Left colon (tissue), 2 donors: ENCODE measurements at places on chromosomes 3 and 15.

DNA sequence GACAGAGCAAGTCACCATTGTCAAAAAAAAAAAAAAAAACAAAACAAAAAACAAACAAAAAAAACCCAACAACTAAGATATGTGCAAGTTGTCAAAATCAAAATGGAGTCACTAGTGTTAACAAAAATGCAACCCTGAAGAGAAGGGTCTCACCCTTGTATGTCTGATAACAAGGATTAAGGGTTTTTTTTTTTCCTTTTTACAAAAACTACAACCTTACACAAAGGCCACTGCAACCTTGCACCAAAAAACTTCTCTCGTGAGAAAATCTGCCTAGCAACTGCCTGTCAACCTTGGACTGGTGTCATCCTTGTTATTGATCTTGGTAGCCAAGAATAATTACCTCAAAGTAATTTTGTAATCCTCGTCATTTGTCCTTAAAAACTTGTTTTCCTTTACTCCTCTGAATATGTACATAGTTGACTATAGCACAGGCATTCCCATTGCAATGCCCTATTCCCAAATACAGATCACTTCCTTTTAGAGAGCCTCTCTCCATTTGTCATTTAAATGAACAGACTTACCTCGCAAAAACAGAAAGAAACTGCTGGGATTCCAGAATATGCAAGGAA, 24.0 kb downstream of the TFRC start:
- no peak for DNase-seq

DNA sequence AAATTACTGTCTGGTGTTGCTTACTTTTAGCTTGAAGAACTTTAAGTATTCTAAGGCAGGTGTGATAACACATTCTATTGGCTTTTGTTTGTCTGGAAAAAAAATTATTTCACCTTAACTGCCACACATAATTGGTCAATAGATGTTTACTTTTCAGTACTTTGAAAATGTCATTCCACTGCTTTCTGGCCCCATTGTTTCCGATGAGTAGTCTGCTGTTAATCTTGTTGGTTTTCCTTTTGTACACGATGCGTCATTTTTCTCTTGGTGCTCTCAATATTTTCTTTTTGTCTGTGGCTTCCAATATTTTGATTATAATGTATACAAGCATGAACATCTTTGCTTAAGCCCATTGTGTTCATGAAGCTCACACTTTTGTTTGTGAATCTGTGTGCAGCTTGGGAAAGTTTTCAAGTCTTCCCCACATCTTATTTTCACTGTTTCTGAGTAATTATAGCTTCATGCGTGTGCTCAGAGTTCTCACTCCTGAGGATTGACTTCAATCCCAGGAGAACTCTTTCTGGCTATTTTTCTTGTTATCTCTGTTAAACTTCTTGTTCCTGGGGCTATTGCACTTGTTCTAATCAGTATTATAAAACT, 664.7 kb downstream of the IGSF11 start:
- no peak for DNase-seq

DNA sequence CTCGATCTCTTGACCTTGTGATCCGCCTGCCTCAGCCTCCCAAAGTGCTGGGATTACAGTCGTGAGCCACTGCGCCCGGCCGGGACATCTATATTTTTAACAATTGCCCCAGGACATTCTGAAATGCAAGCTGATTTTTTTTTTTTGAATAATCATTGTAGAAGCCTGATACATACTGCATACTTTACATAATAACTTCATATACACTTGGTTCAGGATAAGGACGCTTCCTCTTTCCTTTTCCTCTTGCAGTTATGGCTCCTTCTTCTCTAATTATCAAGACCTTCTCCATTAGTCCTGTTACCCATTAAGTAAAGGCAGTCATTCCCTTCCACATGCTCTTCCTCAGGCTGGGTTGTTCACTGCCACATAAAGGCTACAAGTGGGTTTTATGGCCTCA, 58.3 kb downstream of the SLCO3A1 start:
- no peak for DNase-seq

DNA sequence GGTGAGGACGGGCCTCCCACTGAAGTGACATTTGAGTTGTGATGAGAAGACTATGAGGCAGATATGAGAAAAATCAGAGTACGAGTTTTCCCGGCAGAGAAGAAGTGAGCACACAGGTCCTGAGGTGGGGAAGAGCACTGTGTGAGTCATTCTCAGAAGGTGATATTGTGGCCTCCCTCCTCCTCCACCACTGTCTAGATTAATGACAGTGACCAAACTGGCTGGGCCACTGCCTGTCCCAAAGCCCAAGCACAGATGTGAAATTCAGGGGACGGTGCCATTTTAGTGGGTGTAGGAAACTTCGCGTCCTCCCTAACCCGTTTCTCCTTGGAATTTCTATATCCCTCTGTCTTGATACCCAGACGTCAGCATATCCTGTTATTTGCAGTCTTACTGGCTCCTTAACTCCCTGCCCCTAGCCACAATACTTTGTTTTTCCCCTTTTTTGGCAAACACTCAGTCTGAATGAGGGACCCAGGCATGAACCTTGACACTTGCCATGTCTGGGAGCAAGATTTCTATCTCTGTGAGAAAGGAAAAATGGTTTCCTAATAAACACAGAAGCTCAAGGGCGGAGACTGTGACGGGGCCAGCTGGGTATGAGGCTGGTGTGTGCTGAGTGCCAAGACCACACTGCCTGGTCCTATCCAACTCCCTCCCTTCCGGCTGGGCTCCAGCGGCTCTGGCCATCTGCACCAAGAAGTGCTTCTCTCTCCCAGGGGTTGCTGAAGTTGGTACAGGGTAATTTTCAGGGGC, 15.2 kb downstream of the PRICKLE2 start:
- peak; percentile 68 for DNase-seq

- no peak for DNase-seq
Observed at GRCh38 chr3:188627652-188628051, 473.7 kb downstream of the LPP start.

- DNase-seq, result peak; percentile 77
Observed at GRCh38 chr3:184371570-184372018, 6.4 kb downstream of the THPO start.

GRCh38 chr3:71684757-71685386, 40.3 kb downstream of the EIF4E3 start:
- no peak for DNase-seq

- DNase-seq, result no peak
Observed at GRCh38 chr15:88657326-88658069, 18.7 kb downstream of the ISG20 start.

GRCh38 chr3:55440104-55440708, 46.9 kb downstream of the WNT5A start:
- DNase-seq, result no peak

DNA sequence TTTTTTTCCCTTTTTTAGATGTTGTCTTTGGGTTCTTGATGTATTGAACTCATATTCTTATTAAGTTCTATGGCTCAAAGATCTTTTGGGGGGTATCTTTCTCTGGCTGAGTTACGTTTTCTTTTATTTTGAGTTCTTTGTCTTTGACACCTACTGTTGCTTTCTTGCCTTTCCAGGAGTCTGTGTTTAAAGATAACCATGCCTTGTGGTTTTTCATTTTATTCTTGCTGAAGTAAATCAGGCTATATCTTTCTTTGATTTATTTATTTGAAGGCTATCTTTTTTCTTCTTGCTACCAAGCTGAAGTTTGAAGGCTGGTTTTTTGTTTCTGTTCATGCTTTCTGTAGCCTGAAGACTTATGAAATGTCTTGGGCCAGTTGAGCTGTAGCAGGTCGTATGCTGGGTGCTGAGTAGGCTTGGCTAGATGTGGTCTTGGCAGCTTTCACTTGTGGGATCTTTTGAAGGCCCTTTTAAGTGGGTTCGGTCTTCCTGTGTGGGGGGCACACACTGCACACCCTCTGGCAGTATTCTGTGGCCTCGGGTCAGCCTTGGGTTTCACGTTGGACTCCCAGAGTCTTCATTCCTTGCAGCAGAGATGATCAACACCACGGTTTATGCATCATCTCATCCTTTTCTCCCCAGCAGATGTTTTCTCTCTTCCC, 17.5 kb downstream of the SLCO3A1 start:
- no peak for DNase-seq

- no peak for DNase-seq
Observed at GRCh38 chr3:112315791-112316190, 17.2 kb upstream of the CD200 start.

GRCh38 chr3:65833761-65834505, 204.8 kb downstream of the MAGI1 start:
- no peak for DNase-seq

- DNase-seq, result no peak
Observed at GRCh38 chr3:128404276-128405068, 62.2 kb downstream of the DNAJB8 start.

- no peak for DNase-seq
Observed at GRCh38 chr15:93861413-93861812, 369.9 kb upstream of the MCTP2 start.

- DNase-seq, result no peak
Observed at GRCh38 chr3:52527732-52528585, 5.7 kb downstream of the NT5DC2 start.

DNA sequence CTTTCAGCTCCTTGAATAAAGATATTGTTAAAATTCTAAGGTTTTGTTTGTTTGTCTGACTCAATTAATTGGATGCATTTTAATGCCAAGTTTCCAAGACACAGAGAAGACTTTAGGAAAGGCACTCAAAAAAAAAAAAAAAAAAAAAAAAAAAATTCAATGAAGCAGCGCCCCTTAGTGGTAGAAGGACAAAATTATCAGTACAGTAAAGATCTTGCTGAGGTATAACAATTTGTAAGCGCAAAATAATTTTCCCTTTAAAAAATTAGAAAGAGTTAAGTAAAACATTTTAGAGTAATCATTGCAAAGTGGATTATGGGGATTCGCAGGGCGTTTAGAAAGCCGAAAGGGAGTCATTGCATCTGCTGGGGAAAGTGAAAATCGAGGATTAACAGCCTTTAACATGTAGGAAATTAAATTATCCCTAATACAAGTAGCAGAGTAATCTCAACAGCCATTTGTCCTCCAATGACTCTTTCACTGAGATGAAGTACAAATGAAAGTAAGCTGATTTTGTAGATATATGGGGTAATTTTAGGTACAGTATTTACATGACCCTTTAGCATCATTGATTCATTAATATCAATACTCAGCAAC, 5.8 kb upstream of the DIS3L start:
- no peak for DNase-seq

DNA sequence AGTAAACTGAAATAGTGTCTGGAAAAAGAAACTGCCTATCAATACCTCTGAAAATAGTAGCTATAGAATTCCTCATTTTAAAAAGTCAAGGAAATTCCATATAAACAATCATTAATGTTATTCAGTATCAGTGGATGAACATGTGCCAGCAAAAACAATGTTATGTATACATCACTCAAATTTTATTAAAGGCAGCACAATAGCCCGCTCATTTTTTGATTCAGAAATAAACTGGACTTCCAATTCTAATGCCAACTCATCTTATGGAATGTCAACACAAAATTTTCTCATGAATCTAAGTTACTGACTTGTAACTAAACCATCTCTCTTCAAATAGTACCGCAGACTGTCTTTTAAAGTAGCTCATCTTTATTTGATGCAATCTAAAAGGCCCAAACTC, 19.0 kb downstream of the THBS1 start:
- DNase-seq, result no peak

DNA sequence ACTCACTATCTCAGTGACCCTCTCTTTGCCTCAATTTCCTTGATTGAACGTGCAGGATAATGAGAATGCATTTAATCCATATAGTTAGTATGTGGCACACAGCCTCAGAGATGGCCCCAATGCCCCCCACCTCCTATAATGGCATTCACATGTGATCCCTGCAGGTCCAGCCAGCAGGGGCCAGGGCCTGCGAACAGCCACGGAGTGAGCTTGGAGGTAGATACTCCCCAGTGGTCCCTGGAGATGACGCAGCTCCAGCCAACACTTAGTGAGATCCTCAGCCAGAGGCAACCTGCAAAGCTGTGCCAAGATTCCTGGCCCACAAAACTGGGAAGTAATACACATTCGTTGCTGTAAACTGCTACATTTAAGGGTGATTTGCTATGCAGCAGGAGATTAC, 184.9 kb upstream of the NSMCE3 start:
- no peak for DNase-seq

- DNase-seq, result no peak
Observed at GRCh38 chr3:75180235-75180944, 483.7 kb upstream of the FRG2C start.

GRCh38 chr3:116512281-116512680, 67.0 kb upstream of the LSAMP start:
- no peak for DNase-seq

- no peak for DNase-seq
Observed at GRCh38 chr3:46716461-46717441, 918 bp downstream of the PRSS50 start.

DNA sequence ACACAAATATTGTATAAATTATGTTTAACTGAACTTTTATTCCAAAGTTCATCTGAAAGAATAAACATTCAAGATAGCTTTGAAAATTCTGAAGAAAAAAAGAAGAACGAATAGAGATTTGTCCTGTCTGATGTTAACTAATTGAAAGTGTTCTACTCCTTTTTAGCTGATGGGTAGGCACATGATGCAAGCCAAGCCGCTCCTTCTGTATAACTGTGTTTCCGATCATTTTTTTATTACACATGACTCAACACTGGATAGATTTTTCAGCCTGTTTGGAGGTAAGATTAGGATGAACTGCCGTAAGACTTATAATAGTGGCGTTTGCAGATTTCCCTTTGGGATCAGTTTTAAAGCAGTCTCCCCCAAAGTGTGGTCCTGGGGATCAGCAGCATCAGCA, 19.0 kb downstream of the NSUN3 start:
- DNase-seq, result no peak

DNA sequence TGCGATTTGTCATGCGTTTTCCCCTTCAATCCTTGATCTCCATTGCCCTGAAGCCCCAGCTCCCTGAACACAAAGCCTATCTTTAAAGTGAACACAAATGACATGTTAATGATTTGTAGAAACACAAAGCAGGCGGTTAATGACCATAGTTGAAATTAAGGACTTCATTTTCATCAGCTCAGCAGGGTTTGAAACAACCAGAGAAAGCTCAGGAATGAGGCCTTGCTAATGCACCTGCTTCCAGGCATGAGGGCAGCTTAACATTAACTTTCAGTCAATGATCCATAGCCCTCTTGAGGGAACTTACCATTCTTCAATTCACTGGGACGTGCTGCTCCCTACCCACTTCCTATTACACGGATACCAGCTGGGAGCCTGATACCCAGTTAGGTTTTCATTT, 427.2 kb upstream of the CBLB start:
- DNase-seq, result no peak

DNA sequence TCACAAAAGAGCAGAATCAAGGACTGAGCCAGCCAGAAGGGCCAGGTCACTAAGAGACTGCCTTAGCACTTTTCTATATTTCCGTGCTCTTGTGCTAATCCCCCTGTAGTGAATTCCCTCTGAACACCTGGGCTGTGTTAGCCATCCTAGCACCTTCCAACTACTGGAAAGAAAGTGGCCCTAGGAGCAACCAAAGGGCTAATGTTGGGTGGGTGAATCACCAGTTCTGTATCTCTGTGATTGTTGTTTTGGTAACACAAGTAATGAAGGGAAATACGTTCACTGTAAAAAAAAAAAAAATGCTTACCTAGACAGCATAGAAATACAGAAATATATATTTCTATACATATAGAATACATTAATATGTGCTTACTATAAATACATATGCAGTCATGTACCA, 43.9 kb downstream of the PXYLP1 start:
- DNase-seq, result no peak

GRCh38 chr3:39501968-39502837, 34.7 kb downstream of the MOBP start:
- DNase-seq, result no peak

- no peak for DNase-seq
Observed at GRCh38 chr3:54900838-54901591, 26.8 kb downstream of the LRTM1 start.
